Stimulated activated CD8-positive, alpha-beta memory T cell treated with anti-CD3 and anti-CD28 coated beads, Interleukin-2, amount 100 ng/mL, for 1 hour (primary cell): ENCODE measurements at places on chromosomes 3 and 15.

GRCh38 chr3:88779482-88779881 lies 327.9 kb upstream of the EPHA3 start:
- no peak for DNase-seq

DNA sequence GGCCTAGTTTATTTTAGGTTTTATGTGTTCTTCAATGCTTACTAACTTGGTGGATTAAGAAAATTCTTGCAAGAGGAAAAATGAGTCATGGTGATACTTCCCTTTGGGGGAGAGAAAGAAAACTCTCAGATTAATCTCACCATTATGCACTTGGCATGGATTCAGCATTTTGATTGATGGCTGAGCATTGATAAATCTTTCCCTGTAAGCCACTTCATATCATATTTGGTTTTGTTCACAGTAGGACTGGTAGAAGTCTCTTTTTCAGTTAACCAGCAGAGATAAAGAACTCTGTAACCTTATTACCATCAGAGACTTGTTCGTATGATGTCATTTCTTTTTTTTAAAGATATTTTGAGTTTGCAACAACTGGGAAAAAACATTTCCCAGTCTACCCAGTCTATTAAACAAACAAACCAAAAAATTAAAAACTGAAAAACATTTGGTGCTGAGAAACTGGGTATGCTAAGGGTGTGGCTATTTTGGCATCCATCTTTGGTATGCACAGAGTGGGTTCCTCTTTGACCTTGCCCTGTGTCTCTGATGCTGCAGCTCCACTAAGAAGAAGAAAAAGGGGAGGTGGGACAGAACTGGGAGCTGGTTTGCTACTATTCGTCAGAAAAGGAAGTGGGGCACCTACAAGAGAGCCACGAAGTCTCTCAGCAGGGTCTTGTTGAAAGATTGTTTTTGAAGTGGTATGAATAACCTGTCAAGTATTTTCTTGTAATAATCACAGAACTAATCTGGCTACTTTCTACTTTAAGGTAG lies 17.2 kb downstream of the TMOD3 start:
- no peak for DNase-seq

GRCh38 chr3:10995871-10996270 lies 3.3 kb downstream of the SLC6A1 start:
- DNase-seq, result no peak

- DNase-seq, result no peak
Measured at GRCh38 chr15:86135041-86135440, 55.4 kb downstream of the AGBL1 start.

- no peak for DNase-seq
Measured at GRCh38 chr3:11624704-11625375, 18.9 kb downstream of the VGLL4 start.

DNA sequence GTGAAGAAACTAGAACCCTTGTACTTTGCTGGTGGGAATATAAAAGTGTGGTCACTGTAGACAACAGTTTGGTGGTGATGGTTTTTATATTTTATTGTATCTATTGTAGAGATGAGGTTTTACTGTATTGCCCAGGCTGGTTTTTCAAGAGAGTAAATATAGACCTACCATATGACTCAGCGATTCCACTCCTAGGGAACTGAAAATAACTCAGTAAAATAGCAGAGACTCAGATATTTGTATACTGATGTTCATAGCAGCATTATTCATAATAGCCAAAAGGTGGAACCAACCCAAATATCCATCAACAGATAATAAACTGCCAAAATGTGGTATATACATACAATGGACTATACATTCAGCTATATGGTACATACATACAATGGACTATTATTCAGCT lies 68.8 kb upstream of the IL12A start:
- no peak for DNase-seq

- no peak for DNase-seq
Measured at GRCh38 chr3:128357538-128357937, 109.2 kb downstream of the DNAJB8 start.

GRCh38 chr15:92035551-92035950 lies 182.0 kb downstream of the SLCO3A1 start:
- DNase-seq, result no peak

DNA sequence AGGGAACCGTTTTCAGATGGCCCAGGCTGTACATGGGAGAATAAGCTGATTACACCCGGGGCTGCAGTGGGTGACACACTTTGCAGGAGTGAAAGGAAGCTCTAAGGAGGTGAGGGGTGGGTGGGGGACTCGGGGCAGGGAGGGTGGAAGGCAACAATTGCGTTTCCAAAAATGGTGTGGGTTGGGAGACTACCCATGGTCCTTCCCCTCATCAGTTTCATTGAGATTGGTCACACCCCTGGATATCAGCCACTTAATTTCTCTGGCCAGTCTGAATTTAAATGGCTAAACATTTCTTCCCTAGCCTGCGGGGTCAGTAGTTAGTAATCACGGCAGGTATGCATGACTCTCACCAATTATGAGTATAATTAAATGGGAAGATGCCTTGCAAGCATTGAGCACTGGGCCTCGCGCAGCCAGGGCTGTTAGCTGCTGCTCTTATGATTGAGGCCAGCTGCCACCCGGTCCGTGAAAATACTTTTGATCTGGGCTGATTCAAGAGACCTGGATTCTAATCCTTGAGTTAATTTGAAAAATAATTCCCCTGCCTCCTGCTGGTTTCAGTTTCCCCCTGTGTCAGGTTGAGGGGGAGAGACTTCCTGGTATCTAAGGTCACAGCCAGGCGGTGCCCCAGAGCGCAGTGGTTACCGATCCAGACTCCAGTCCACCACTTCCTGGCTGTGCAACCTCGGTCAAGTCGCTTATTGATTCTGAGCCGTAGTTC lies 23.3 kb downstream of the SLC6A6 start:
- no peak for DNase-seq

DNA sequence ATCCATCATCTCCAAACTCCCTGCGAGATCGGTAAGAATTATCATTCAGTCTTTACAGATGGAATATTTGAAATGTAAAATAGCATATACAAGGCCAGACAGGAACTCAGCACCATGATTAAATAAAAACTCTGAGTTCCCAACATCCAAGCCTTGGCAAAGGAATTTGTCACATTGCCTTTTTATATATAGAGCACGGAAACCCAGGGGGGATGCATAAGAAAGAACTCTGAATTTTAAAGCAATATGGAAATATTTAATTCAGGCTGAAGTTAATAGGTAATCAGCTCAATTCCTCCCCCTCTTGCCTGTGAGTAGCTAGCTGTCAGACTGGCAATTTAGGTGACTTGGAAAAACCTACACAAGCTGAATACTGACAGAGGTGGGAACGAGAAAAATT lies 217.9 kb upstream of the KCNMB2 start:
- DNase-seq, result no peak

- DNase-seq, result no peak
Measured at GRCh38 chr15:42149493-42150218, 6.8 kb downstream of the PLA2G4F start.

- no peak for DNase-seq
Measured at GRCh38 chr3:136149667-136150066, 46.5 kb downstream of the MSL2 start.

GRCh38 chr3:51977446-51978142 lies 2.7 kb downstream of the ABHD14A start:
- DNase-seq, result no peak

GRCh38 chr3:25633919-25634318 lies 30.8 kb downstream of the TOP2B start:
- no peak for DNase-seq

DNA sequence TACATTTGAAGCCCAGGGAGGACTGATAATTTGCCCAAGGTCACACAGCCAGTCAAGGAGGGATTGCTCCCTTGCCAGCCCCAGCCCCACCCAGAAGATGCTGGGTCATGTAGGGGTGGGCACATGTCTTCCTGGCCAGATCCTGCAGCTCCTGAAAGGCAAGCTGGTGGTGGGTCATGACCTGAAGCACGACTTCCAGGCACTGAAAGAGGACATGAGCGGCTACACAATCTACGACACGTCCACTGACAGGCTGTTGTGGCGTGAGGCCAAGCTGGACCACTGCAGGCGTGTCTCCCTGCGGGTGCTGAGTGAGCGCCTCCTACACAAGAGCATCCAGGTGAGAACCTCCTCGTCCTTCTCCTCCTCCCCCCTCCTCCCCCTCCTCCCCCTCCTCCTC lies 13.2 kb downstream of the ISG20 start:
- no peak for DNase-seq

- no peak for DNase-seq
Measured at GRCh38 chr3:25693238-25693637, 28.5 kb upstream of the TOP2B start.

- DNase-seq, result no peak
Measured at GRCh38 chr3:120344349-120344748, 4.8 kb downstream of the LRRC58 start.

- no peak for DNase-seq
Measured at GRCh38 chr15:36596915-36597314, 17.5 kb downstream of the CDIN1 start.

GRCh38 chr3:78732893-78733292 lies 1034.9 kb downstream of the ROBO1 start:
- DNase-seq, result no peak

GRCh38 chr3:60765776-60766175 lies 485.5 kb downstream of the FHIT start:
- DNase-seq, result no peak

DNA sequence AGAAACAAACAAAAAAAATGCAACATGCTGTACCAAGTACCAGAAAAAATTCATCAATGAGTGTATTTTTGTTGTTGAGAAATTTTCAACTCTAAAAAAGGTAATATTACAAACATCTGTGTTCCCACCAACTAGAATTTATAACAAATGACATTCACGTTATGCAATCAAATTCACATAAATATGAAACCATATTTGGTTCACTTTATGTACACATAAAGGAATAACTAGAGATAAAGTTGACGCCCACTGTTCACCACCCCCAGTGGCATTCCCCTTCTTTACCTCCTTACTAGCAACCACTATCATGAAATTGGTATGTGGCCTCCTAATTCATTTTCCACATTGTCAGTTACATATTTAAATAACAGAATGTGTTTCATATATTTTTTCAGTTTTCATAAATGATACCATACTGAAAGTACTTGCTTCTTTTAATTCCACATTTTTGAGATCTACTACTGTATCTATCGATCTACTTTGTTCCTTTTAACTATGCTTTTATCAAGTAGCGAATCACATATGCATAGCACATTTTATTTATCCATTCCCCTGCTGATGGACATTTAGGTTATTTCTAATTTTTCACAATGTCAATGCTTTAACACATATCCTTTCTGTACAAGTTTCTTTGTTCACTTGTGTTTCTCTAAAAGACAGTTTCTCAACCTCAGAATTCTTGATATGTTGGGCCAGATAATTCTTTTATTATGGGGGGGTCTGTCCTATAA lies 34.5 kb downstream of the TBC1D5 start:
- no peak for DNase-seq

DNA sequence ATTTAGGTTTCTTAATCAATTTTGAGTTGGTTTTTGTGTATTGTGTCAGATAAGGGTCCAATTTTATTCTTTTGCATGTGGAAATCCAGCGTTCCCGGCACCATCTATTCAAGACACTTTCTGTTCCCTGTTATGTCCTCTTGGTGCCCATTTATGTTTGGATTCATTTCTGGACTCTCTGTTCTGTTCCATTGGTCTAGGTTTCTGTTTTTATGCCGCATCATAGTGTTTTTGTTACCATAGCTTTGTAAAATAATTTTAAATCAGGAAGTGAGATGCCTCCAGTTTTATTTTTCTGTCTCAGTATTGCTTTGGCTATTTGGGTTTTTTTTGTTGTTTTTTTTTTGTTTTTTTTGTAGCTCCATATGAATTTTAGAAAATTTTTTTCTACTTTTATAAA lies 97.1 kb downstream of the LRRC28 start:
- no peak for DNase-seq

DNA sequence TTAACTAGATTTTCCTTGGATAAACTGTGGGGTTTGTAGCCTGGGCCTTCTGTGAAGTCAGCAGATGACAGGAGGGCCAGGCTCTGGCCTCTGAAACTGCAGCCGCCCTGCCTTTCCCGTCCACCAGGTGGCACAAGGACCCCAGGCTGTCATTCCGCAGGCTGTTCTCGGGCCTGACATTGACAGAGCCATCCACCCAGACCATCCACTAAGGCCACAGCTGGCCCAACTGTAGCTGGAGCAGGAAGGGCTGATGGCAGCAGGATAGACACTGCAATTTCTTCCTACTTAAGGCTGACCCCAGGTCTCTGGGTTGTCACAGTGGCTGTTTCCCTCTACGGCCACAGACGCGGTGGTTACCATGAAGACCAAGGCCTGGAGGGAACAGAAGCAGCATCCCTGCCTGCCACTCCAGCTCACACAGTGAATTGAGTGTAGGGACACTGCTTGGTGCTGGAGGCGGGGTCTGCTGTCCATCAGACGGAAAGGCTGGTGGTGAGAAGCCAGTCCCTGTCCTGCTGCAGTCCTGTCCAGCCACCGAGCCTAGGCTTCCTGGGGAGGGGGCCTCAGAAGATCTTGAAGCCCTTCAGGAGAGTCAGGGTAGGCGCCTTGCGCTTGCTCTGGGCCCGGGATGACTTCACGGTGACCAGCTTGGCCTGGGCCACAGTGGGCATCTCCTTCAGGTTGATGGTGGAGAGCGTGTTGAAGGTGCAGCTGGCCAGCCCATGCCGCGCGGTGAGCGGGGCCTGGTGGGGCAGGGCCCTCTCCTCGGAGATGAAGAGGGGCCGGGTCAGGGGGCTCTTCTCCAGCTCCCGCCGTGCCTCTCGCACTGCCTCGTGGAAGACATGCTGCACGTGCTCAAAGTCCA lies 9.4 kb downstream of the SLC51B start:
- DNase-seq, result no peak

DNA sequence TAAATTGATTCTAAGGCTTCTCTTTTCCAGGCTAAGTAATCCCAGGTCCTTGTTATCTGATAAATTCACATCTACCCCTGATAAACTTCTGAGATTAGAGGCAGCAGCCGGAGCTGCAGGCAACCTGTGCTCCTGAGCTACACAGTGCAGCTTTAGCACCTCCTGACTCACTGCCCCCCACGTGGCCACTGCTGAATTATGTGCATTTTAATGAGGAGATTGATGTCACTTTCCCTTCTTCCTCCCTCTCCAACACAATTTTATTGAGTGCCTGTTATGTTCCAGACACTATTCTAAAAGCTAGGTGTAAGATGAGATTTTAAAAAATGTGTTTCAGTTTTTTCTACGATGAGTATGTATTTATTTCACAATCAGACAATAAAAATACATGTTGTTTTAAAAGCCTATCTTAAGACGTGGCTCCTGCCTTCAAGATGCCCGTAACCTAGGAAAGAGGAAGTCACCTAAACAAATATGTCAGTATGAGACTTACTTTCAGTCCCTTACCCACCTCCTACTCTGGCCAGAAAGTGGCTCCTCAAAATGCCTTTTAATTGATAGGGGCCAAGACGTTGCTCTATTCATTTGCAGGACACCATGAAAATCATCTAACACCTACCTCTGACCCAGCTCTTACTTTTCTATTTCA lies 161.5 kb upstream of the PFN2 start:
- no peak for DNase-seq

DNA sequence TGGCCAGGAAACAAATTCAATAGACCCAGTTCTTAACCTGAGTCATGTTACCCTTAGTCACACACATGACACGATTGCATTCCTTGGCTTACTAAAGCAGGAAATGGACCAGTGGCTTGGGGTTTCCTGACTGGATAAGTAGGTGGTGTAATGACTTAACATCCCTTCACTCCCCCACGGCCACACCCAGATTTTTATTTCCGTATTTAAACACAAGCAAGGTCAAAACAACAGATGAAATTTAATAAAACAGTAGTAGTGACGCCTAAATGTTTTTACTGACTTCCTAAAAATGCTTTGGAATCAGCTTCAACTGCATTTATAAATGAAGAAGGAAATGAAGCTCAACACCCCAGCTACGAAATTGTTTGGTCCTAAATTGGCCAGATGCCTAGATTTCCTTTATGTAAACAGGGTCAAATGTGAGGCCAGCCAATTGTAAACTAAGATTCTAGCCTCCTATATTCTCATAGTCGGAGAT lies 324.3 kb downstream of the CHST2 start:
- DNase-seq, result no peak
